Stimulated activated naive B cell treated with anti-CD40 and anti-IgM and Interleukin-4, amounts not matched to agents 10 μg/mL and 1 μg/mL and 100 μg/mL, for 72 hours (primary cell): ENCODE measurements at places on chromosomes 12 and 14.

DNA sequence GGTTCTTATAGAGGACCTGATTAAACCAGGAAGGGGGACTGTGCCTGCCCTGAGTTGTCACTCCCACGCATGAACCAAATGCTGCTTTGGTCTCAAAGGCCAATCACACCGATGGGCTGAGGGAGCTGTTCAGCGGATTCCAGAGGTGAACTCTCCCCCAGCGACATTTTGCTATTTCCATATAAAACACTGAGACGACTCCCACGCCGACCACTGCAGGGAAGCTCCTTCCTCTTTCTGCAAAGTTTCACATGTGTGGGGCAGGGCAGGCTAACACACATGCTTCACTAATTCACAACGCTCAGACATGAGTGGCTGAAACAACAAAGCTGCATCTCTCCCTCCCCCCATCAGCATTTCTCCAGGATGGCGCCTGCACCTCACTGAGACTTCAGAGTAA is 37.8 kb upstream of the TMEM132D start:
- H3K4me1 ChIP-seq, result no peaks in the 10 kb centered on the region
- H3K36me3 ChIP-seq, result no peaks in the 10 kb centered on the region
- peak; percentile 4 for DNase-seq
- no peak overlapping the region for H3K27ac ChIP-seq

DNA sequence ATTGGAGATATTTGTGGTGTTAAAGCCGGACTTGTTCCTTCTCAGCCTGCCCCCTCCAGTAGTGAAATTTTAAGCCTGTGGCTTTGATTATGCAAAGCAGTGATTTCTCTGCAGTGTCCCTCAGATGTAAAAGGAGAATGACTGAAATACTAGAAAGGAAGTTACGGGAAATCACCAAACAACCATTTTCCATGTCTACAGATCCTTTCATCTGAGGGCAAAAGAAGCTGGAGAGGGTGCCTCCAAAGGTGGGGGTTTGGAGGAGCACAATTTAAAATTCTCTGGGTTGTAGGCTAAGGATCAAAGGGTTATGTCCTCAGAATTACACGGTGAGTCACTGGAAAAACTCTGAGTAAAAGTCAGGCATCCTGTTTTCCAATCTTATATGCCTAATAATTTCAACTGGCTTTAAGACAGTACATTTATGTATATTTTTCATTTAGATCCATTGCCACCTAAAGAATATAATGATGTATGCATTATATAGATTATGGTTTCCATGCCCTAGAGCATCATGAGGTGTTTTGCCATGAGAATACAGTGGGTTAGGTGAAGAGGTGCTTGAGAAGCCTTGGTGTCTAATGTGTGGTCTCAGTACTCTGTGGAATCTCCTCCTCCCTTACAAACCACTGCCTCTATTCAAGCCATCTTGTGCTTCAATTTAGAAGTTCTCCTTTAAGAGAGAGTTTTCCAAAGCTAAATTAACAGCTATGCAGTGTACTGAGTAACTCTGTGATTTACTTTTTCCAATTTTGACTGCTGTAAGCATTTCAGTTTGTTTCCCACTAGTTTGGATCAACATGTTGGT is 362.1 kb downstream of the RAD51B start:
- no peak overlapping the region for H3K4me3 ChIP-seq
- H3K27me3 ChIP-seq, result no peaks in the 10 kb centered on the region
- DNase-seq, result no peak
- no peak overlapping the region for H3K27ac ChIP-seq

GRCh38 chr12:130154276-130155070 is 7.8 kb upstream of the FZD10 start:
- no peaks in the 10 kb centered on the region for H3K36me3 ChIP-seq
- no peak for DNase-seq
- no peak overlapping the region for H3K4me3 ChIP-seq
- H3K4me1 ChIP-seq, result no peaks in the 10 kb centered on the region

DNA sequence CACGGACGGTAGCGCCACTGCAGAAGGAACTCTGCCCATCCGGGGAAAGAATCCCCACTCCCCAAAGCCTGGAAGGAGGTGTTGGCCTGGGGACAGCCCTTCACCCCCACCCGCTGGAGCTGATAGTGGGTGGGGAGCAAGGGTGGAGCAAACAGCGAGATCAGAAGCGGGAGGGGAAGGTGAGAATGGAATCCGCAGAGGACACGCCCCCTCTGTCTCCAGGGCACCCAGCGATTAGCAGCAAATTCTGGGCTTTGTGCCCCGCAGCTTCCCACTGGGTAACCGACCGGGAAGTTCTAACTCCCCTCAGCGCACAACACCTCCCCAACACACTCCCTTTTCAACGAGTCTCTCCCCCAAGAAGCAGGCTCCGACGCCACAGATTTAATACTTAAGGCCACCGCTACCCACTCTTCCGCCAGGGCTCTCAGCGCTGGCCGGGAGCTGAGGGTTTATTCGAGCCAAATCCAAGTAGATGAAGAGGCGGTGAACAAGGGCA is 1.4 kb downstream of the SLC25A29 start:
- H3K27me3 ChIP-seq, result no peaks in the 10 kb centered on the region
- peaks cover 26% of the 10 kb centered on the region for H3K4me1 ChIP-seq
- no peak for DNase-seq
- no peaks in the 10 kb centered on the region for H3K36me3 ChIP-seq
- peak overlapping the region; percentile 31 for H3K27ac ChIP-seq

- peak overlapping the region; percentile 33 for H3K4me3 ChIP-seq
- H3K27me3 ChIP-seq, result no peaks in the 10 kb centered on the region
- peaks cover 35% of the 10 kb centered on the region for H3K4me1 ChIP-seq
These were observed 41.6 kb downstream of the USP15 start for GRCh38 chr12:62301799-62302133.
